COLO829 (cell line): ENCODE measurements at places on chromosomes 11 and 22.

- no peak for DNase-seq
Observed at GRCh38 chr11:103234974-103235373, 125.7 kb downstream of the DYNC2H1 start.

GRCh38 chr11:1406571-1407485, 17.1 kb downstream of the BRSK2 start:
- DNase-seq, result no peak

DNA sequence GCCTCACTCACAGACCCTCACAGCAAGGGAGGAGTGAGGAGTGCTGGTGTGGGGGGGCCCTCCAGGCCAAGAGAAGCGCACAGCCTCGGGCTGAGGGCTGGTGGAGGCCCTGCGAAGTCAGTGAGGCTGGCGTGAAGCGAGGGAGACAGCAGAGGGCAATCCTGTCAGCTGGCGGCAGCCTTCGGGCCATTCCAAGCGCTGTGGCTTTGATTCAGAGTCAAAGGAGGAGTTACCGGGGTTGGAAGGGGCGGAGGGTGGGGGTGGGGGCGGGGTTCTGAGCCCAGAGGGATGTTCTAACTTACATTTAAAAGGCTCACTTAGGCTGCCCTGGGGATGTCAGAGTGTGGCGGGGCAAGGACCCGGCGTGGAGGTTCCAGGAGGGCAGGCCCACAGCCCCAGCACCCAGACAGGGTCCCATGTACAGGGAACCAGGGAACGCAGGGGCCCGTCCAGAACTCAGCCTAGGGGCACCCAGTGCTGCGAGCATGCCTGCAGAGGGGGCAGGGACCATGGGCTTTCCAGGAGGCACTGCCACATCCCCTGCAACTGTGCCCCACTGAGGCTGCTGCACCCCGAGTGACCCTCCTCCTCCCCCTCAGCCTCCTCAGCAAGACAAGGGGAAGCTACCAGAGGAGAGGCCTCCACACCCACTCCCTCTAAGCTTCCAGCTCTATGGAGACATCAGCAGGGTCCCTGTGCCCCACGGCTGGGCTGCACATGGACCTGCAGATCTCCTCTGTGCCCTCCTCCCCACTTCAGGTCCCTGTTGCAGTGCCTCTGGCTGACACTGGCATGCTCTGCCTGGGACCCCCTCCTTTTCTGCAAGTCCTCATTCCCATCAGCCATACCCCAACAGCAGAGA, 39.7 kb upstream of the TTLL12 start:
- peak; percentile 45 for DNase-seq

DNA sequence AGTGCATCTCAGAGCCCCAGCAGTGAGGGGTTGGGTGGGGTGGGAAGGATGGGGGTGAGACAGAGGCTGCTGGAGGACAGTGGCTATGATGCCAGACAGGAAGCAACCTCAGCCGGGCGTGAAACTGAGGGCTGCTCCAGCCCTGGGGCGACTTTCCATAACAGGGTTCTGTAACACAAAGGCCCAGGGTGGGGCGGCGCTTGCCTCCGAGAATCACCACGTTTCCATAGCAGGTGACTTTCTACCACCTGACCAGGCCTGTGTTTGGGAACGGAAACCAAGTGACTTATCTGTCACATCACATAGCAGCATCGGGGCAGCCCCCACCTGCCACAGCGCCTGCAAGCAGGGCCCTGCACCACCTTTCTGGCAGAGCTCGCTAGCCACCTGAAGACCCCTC, 85.8 kb downstream of the TRMU start:
- DNase-seq, result no peak

- no peak for DNase-seq
Observed at GRCh38 chr11:44957776-44958564, 7.3 kb upstream of the TP53I11 start.

DNA sequence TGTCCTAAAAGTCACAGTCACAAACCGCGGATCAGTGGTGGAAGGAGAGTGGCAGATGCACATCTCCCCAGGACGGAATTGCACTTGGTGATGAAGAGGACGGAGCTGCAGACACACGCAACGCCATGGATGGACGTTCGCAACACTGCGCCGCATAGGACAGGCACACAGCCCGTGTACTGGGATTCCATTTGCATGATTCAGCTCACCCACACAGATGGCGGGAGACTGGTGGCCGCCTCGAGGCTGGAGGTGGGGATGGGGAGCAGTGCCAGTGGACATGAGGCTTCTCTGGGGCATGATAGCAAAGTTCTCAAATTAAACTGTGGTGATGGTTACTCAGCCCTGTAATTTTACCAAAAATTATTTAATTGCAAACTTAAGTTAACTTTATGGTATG, 37.4 kb downstream of the DUSP8 start:
- no peak for DNase-seq

GRCh38 chr11:59289356-59290181, 69.1 kb upstream of the OR5AN1 start:
- DNase-seq, result no peak

DNA sequence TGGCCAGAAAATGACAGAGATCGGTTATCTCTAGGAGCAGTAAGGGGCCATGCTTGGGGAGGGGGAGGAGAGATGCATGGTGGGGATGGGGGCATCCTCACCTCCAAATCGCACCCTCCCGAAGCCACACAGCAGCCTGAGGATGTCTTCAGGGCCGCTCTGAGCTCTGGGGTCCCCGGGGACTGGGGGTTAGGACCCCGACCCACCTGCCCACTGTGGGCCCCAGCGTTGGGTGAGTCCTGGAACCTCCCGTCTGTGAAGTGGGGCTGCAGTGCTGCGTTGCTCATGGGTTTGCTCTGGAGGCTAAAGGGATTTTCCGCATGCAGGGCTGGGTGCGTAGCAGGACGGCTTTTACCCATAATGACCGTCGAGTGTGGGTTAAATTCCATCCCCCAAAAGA, 1046.3 kb downstream of the BRD1 start:
- no peak for DNase-seq

GRCh38 chr11:69155302-69156234, at the start of gene SMIM38:
Gene SMIM38, plus strand, starts transcription at chr11:69155935. Its CDS starts 1,912 bp downstream, at chr11:69157847.
- no peak for DNase-seq

DNA sequence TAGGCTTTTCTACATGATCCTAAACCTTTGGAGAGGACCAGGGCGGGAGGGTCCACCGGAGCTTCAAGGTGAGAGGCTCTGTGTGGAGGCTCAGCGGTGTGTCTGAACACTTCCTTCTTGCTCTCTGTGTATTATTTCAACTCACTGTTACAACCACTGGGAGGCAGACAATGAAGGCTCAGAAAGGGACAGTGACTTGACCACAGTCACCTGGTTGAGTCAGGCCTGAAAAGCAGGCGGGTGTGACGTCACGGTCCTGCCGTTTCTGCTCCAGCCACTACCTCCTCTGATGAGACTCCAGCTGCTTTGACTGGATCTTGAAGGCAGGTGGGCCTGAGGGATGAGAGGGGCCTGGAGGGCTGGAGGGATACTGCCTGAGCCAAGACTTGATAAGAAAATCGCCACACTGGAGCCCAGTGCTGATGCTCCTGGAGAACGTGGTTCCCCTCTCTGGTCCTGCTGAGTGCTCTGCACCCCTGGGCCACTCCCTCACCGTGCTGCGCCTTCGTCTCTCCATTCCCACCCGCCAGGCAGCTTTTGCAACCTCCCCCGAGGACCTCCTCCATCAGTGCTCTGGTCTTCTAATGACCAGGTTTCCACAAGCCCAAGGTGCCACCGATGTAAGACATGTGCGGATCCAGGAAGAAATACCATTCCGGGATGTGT, 27.9 kb downstream of the KCNC1 start:
- no peak for DNase-seq

DNA sequence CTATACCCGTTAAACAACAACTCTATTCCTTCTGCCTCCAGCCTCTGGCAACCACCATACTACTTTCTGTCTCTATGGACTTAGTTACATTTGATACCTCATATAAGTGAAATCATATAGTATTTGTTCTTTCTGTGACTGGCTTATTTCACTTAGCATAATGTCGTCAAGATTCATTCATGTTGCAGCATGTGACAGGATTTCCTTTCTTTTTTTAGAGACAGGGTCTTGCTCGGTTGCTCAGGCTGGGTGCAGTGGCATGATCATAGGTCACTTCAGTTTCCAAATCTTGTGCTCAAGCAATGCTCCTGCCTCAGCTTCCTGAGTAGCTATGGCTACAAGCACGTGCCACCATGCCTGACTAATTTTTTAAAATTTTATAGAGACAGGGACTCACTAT, 29.4 kb upstream of the SORL1 start:
- DNase-seq, result no peak

GRCh38 chr22:46730568-46731245, 7.3 kb downstream of the CERK start:
- no peak for DNase-seq

- DNase-seq, result no peak
Observed at GRCh38 chr22:31650391-31650790, 11.6 kb downstream of the PISD start.

DNA sequence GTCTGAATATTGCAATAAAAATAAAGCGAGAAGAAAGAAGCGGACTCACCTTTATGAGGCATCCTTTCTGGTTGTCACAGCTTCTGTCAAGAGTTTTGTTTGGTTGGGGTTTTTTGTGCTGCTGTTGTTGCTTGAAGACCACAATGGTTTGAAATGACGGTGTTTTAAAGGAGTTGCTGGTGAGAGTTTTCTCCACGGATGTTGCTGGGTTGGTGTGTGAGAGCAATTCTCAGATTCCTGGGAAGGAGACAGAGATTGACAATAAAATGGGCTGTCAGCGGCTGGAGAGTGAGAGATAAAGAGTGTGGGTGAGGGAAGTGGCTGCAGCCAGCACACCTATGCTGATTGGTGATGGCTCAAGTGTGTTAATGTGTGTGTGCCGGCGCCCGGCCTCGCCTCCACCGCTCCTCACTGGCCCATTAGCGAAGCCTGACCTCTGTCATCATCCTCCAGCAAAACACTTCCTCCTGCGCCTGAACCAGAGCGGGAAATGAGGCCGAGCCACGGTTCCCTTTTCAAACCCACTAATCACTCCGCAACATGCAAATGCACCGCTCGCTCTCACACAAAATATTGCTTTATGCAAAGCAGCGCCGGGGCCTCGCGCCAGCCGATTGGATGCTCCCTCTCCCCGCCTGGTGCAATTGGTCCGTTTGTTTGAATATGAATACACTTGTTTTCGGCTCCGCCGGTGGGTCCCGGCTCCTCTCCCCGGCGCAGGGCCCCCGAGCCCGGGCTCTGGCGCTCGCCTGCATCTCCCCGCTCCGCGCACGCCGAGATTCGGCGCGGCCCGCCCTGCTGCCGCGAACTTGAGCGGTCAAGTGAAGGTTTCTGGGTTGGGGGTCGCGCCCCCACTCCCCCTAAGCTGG, at the start of gene PAX6:
TSS of gene PAX6 (minus strand) at position 544 of the 869 bp plus-strand sequence. CDS start 4,911 bp downstream, outside the sequence.
- no peak for DNase-seq
